ENCODE measurements at places on chromosomes 1 and 21.

- DNase-seq, result no peak
These were observed 3.8 kb downstream of the PRDM2 start for GRCh38 chr1:13703558-13704490.

- peak; percentile 53 for DNase-seq
These were observed 54.8 kb downstream of the SIPA1L2 start for GRCh38 chr1:232574889-232575762.

DNA sequence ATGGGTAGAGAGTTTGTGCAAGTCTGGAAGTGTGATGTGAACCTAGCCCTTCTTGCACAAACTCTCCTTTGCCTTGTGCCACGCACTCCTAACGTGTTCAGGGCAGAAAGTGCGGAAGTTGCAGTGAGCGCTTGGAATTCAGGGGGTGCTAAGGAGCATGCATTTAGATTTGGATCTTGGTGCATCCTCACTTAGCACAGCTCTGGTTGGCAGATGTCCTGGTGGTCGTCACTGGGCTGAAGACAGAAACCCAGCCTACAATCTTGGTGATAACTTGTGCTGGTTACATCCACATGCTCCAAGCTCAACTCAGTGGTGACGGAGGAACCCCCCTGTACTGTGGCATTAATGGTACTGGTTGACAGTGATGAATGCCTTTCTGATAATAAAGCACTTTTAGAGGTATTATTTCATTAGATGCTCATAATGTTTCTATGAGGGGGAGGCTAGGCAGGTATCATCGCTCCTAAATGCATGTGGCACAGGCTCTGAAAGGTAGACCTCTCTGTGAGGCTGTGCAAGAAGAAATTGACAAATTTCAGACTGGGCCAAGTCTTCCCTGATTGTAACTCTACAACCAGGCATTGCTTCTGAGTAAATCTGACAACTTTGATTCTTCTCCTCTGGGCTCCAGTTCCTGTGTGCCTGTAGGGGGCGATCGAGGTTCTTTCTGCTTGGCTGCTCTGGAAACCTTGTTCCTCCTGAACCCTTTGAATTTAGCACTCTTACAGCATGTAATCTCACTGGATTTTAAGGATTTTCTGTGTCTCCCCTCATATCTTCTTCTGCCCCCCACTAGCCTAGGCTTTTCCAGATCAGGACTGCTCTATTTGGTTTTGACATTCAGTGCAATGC is 40.6 kb downstream of the MAPKAPK2 start:
- DNase-seq, result peak; percentile 64

DNA sequence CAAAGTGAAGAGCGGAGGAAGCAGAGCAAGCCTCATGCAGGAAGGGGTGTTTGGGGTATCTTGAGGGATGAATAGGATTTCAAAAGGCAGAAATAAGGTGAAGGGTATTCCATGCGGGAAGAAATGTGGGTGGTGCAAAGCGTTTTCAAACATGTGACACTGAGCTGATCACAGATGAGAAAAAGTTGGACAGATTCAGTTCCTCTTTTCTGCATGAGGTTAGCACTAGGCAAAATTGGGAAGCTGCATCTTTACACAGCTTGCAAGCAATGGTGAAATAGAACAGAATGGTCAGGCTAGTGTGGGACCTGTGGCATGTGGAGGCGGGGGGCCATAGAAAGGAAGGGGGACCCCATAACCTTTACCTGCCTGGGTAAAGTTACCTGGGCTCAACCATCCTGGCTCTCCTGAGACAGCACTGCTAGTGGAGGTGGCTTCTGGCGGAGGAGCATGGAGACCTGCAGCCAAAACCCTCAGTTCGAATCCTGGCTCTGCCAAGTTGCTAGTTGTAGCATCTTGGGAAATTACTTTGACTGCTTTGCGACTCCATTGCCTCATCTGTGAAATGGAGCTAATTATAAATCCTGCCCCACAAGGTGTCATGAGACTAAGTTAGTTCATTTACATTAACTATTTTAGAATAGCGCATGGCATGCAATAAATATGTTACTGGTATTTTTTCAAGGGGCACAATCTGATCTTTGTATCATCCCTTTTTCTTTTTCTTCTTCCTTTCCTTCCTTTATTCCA is 16.4 kb downstream of the KCNA10 start:
- DNase-seq, result no peak

GRCh38 chr1:243713470-243714186 is 136.4 kb downstream of the AKT3 start:
- no peak for DNase-seq

DNA sequence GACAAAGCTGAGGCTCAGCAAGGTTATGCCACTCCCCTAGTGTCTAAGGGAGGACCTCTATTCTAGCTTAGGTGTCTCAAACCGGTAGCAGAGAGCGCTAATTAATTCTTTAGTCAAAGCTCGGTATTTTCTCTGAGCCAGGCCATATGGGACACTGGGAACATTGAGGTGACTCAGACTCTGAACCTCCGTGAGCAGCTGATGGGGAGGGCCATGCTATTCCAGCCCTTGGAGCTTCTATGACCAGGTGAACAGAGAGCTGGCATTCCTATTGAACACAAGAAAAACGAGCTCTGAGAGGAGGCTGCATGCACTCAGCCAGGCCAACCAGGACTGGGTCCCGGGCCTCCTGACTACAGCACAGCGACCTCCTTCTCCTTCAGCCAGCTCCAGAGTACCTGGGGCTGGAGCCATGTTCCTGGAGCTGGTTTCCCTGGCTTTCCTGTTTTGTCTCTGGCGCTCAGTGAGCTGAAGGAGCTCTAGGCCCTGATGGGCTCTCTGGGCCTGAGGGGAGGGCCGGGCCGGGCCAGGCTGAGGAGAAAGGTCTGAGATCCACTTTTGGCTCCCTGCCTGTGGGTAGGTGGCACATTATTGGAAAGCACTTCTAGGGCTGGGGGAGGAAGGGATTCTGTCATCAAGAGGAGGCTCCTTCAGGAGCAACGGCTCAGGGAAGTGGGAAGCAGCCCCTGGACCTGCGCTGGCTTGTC is 37.0 kb downstream of the SLC9A1 start:
- no peak for DNase-seq

- DNase-seq, result no peak
These were observed 107.6 kb downstream of the NOS1AP start for GRCh38 chr1:162177126-162177525.

- DNase-seq, result no peak
These were observed 691.2 kb downstream of the USP25 start for GRCh38 chr21:16421007-16421406.

DNA sequence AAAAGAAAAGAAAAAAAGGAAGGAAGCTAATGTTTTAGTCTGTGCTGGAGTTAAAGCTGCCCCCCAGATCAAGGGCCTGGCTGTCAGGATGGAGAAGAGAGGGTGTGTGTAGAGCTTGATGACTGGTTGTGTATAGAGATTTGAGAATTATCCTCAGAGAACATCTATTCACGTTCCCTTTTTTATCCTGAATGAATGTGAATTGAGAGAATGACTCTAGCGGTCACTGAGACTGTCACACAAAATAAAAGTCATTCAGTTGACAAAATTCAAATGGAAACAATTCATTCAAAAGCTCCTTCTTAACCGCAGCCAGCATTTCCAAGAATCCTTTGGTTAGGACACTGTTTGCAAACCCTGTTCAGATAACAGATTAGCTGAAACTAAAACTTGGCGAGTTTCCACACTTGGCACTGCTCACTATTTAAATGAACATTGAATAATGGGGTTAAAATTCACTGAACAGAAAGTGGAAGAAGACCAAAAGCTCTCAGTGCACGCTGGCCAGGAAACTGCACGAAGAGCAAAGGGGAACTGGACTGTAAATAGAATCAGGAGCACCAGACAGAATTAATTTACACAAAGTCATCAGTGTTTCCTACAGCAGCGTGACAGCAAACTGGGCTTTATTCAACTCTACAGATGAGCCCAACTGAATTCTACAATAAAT is 13.6 kb upstream of the FAM89A start:
- peak; percentile 60 for DNase-seq

DNA sequence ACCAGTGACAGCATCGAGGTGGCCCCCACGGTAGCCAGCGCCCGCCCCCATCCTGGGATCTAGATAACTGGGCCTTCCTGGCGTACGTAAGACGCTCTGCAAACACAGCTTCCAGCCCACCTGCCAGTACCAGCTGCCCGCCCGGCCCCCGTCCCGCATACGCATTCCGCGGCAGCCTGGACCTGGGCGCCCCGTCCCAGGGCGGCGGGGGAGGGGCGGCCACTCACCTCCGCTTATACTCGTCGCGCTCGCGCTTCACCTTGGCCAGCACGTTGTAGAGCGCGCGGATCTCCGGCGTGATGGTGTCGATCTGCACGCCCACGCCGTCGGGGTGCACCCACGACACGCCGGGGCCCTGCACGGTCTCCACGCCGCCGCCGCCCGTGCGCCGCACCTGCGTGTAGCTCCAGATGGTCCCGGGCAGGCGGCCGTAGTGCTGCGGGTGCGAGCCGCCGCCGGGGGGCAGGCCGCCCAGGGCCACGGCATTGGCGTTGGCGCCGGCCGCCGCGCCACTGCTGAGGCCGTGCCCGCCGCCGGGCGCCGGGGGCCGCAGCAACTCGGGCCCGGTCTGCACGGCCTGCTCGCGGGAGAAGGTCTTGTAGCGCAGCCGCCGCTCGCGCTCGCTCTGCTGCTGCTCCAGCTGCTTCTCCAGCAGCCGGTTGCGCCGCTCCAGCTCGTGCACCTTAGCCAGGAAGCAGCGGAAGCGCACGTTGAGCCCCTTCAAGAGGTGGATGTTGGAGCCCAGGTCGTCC is 859 bp downstream of the IFFO2 start:
- DNase-seq, result no peak

GRCh38 chr1:63831409-63831808 is 57.6 kb downstream of the ROR1 start:
- no peak for DNase-seq

DNA sequence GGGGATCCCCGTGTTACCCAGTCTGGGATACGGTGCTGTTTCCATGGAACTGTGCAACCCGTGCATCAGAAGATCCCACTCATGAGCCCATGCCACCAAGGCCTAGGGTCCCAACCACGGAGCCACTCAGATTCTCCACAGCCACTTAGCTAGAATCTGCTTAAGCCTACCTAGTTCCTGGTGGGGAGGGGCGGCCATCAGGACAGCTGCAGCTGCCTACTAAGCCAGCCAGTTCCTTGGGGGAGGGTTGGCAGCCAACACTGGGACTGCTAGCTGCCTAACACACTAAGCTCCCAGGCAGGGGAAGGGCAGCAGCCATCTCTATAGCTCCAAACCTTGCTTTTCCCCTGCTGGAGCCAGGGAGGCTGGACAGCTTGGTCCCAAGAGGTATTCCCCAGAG is 549.2 kb upstream of the BRINP3 start:
- DNase-seq, result no peak

DNA sequence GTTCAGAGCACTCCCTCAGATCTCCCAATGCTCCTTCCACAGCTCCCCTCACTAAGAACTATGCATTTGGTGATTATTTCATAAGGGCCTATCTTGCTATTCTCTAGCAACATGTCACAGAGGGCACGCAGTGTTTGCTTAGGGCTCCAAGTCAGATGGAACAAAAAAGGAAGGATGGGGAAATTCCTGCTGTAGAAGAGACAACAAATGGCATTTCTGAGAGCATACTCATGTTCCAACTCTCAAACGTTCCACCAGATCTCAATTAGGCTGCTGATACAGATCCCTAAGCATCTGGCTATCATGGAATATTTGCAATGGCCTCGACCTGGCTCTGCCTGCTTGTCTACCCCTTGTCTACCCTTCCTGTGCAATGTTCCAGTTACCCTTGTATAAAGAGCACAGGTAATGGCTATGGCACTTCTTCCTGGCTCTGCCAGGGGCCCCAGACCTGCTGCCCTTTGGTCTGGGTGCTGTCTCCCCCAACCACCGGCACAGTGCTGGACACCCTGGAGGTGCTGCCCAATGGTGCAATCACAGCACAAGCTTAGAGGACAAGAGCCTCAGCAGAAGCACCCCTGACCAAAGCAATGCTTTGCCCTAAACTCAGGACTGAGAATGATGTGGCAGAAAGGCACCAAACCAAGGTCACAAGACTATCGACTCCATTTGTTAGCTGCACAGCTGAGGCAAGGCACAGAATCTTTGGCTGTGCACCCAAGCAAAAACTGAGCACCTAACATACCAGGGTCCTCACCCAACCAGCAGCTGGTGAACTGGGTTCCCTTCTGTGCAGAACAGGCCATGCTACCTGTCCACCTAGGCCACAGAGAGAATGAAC is 3.6 kb downstream of the PARP1 start:
- DNase-seq, result no peak

DNA sequence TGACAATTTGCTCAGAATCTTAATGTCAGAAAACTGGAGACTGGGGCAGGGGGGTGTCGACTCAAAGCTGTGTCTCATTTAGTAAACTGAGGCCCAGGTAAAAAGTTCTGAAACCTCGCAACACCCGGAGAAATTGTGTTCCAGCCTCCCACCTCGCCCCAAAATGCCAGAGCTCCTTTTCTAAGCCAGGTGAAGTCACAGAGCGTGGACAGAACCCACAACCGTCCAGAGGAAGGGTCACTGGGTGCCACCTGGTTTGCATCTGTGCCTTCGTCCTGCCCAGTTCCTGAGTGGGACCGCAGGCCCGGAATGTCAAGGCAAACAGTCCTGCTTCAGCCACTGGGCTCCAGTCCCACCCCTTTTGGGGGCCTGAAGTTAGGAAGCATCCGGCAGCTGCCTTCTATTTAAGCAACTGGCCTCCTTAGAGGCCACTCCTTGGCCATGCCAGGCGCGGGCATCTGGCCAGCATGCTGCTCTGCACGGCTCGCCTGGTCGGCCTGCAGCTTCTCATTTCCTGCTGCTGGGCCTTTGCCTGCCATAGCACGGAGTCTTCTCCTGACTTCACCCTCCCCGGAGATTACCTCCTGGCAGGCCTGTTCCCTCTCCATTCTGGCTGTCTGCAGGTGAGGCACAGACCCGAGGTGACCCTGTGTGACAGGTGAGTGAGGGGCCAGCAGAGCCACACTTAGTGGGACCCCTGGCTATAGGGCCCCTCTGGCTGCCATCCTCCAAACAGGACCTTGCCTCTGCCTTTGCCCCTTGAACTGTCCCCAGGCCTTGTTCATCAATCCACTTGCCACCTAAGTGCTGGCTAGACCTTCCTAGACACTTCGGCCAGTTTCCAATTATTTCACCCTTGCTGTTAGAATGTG is at the start of gene TAS1R1:
TSS of gene TAS1R1 (plus strand) at position 401 of the 872 bp plus-strand sequence. CDS start at position 468, 67 bp downstream.
- no peak for DNase-seq
